COR-L47 (cell line): ENCODE measurements at places on chromosomes 5 and 9.

- peak; percentile 57 for DNase-seq
Observed at GRCh38 chr5:95892784-95893354, 68.8 kb downstream of the ELL2 start.

DNA sequence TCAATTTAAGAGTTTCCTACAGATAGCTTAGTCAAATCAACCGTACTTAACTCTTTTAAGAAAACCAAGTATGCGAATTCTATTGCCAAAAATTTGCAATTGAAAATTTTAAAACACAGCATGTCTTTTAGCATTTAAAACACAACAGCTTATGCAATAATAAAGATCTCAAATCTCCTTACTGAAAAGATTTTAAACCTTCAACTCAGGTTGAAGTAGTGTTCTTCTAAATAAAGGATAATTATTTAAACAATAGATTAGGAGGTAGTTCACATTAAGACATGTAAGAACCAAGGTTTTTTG lies 5.5 kb downstream of the NR3C1 start:
- DNase-seq: no peak

DNA sequence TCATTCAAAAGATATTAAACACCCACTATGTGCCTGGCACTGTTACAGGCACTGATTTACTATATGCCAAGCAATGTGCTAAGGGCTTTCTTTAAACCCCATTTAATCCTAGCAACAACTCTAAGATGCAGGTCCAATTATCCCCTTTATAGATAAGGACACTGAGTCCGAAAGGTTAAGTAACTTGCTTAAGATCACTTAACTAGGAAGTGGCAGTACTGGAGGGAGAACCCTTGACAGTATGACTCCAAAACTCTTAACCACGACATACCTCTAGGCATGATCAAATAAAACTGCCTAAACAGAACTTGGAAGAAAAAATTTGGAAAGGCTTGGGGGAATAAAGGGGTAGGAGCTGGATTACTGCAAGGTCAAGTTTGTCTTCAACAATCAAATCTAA lies 1.7 kb downstream of the RAB14 start:
- no peak for DNase-seq

- DNase-seq: no peak
Observed at GRCh38 chr9:96022445-96023051, 147.1 kb downstream of the ERCC6L2 start.

GRCh38 chr5:23440703-23441102 lies 66.7 kb upstream of the PRDM9 start:
- DNase-seq: no peak

DNA sequence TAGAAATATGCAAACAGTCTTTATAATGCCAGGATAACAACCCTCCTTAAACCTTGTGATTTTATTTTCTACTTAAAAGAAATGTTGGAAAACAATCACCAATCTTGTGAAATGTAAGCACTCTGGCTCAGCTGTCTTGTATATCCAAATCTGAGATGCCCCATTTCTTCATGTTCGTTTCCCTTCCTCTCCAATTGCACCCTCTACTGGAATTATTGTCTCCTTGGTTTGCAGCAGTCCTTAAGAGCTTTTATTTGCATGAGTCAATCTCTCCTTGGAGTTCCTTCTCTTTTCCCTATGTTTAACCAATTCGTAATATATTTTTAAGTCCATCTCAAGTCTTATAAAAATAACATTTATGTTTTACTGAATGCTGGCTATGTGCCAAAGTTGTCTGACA lies 362.0 kb upstream of the CDH10 start:
- peak; percentile 8 for DNase-seq

GRCh38 chr5:155700333-155700732 lies 626.6 kb upstream of the SGCD start:
- DNase-seq: no peak

DNA sequence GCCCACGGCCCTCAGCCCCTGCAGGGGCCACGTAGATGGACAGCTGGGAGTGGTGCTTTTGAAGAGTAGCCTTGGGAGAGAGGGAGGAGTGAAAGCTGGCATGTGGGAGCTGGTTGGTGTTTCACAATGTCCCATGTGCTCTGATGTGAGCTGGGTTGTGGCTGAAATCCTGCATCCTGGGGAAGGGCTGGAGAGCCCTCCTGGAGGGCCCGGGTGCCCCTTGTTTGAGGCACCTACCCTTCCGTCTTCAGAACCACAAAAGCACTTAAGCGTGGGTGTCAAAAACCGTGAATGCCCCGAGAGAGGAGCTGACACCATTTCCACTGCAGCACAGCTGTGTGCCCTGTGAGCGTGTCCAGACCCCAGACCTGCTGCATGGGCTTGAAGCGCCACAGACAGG lies 199.1 kb upstream of the ZNF618 start:
- no peak for DNase-seq

DNA sequence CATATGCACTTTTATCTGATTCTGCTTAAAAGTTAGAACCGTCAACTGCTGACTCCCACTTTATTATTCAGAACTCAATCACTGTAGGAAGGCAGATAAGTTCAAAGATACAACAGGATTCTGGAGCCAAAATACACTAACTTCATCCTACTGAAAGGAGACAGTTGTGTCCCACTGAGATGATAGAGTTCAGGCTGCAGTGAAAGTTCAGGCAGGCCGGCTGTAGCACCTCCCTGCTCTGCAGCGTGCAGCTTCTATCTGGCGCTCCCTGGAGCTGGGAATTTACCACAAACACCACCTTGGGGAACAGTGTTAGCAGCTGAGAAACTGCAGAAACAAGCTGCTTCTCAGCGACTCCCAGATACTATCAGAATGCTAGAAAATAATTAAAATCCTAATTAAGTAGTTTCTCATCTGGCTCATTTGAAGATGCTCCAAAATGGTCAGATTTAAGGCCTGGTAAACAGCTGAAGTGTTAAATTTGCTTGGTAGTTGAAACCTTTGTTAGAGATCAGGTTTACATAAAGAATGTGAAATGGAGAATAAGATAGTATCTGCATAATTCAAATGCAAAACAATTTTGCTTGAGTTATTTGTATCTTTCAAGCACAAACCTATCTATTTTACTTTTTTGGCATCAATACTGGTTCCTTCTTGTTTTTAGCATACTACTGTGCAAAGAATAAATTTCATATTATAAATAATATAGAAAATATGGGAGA lies 52.3 kb upstream of the CNTLN start:
- DNase-seq: no peak

DNA sequence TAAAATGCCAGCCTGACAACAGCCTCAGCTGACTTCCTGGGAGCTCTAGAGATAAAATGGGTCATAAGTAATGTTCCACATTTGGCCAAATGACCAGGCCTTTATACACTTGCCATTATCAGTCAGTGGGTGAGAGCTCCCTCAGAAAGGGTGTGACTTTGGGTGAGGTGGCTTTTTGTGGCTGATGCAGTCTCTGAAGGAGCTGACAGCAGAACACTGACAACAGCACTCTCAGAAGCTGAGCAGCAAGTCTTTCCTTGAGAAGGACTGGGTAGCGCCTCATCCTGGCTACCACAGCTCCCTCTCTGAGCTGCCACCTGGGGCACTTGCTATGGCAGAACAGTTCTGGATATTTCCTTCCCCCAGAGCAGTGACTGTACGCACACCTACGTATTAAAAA lies 22.0 kb upstream of the GNAQ start:
- no peak for DNase-seq

- DNase-seq: no peak
Observed at GRCh38 chr5:75640395-75640794, 29.1 kb downstream of the ANKDD1B start.

- peak; percentile 82 for DNase-seq
Observed at GRCh38 chr9:122463828-122464632, 13.7 kb downstream of the OR1J1 start.

DNA sequence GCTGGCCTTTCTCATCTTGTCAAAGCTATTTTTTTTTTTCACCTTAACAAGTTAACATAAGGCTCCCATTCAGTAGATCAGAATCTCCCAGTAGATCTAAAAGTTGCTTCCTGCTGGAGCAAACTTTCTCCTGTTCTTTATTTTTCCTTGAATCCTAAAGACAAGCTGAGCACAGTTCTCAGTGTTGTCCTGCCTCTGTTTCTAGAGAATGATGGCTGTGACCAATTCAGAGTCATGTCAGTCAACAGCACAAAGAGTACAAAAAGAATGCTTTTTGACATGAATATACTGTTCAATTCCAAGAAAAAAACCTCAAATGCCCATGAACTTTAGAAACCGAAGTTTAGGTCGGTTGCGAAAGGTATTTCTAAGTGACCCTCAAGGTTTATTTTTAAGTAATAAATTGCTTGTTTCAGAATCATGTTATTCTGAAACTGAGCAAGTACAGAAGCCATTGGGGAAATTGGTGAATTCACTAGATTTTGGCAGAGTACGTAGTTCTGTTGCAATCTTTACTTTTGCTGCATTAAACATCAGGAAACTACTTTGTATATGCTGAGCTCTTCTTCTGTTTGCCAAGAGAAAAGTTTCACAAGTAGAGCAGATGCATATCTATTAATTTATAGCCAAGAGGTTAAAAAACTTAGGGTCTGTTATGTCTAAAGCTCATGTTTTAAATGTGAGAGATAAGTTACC lies 161.7 kb upstream of the RPS23 start:
- DNase-seq: no peak

- DNase-seq: no peak
Observed at GRCh38 chr5:151676719-151677118, 10.0 kb downstream of the SPARC start.

DNA sequence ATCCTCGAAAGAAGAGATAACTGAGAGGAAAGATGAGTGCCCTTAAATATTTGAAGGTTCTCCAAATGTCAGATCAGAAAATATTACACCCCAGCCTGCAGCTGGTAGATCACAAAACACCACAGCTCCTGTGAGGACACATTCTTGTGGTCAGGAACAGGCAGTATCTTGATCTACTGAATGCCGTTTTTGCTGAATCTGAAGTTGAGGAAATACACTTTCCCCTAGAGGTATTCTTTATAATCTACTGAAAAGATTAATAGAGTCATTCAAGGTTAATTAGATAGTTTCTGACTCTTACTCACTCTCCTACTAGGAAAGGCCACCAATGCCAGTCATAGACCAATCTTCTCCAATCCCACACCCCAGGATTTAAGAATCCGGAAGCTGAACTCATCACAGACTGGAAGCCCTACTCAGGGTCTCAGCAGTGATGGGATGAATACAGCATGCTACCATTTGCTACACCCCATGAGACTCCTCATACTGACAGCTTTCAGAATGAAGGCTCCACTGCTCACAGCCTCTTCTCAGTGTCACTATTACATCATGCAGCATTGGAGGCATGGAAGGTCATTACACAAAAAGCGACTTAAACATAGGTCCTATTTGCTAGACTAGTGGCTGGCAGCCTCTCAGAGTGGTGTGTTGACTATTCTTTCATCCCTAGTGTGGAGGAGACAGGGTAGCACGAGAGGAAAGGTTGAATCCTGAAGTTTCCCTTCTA lies 143.9 kb upstream of the SLC1A3 start:
- DNase-seq: no peak

GRCh38 chr9:128845186-128845931 lies 15.8 kb upstream of the SPOUT1 start:
- peak; percentile 24 for DNase-seq

GRCh38 chr5:94698197-94698596 lies 79.7 kb downstream of the SLF1 start:
- DNase-seq: no peak

- DNase-seq: no peak
Observed at GRCh38 chr5:151154931-151155774, 2.4 kb downstream of the ANXA6 start.

DNA sequence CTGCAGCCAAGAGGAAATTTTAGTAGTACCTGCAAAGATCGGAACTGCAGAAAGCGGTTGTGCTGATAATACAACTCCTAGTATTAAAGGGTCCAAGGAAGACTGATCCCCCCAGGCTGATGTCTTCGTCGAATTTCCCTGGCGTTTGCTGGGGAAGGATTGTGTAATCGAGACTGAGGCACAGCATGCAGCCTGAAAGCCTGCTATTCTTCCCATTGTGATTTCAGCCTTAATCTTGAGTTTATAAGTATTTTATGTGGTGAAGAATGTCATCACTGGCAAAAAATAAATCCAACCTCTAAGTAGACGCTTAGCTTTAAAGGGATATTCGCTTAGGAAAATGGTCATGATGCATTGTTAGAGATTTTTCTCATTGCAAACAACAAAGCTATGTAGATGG lies 21.3 kb upstream of the LMX1B start:
- no peak for DNase-seq

GRCh38 chr5:64836190-64836755 lies 67.5 kb downstream of the CWC27 start:
- DNase-seq: no peak

- peak; percentile 91 for DNase-seq
Observed at GRCh38 chr9:121121582-121122087, 46.9 kb downstream of the CNTRL start.

- DNase-seq: peak; percentile 68
Observed at GRCh38 chr5:170791325-170791954, 7.9 kb downstream of the GABRP start.

GRCh38 chr5:76670508-76670907 lies 45.4 kb upstream of the F2R start:
- no peak for DNase-seq

DNA sequence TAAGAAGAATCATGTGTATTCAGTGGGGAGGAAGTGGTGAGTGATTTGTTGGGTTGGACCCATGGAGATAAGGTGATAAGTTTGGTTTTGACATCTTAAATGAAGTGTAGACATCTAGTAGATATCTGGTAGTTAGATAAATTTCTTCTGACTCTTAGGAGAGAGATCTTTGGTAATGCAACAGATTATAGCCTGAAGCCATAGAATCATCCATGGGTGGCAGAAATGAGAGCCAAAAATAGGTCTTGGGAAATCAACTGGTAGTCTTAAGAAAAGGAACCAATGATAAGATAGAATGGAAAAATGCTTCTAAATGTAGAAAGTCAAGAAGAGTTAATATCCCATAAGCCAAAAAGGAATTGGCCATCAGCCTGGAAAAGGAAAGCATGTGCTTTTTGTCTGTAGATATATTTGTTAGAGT lies 532.7 kb upstream of the GRAMD2B start:
- DNase-seq: no peak

DNA sequence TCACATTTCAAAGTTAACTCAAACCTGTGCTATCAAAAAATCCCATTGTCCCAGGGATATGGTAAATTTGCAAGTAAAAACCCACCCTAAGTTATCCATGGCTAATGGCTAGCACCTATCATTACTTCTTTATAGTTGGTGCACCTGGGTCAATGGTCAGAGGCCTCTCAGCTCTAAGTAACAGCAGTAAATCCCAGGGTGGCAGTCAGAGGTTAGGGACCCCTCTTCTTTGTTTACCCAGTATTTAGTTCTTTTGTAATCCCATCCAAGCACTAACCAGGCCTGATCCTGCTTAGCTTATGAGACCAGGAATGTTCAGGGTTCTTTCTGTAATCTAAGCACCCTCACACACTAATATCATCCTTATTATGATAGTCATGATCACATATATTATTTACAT lies 52.1 kb upstream of the WWC1 start:
- no peak for DNase-seq

DNA sequence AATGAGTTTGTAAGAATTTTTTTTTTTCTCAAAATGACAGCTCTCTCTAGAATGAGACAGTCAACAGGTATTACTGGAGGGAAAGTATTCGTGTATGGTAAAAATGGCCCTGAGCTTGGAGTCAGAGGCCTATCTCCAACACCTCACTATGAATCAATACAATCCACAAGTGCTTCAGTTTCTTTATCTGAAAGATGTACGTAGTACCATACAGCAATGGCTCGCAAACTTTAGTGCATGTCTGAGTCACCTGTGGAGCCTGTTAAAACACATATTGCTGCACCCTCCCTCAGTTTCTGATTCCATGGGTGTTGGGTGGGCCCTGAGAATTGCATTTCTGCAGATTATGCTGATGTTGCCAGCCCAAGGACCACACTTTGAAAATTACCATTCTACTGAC lies 44.6 kb downstream of the DMRT2 start:
- DNase-seq: no peak
